ENCODE measurements at places on chromosomes 2 and 18.

DNA sequence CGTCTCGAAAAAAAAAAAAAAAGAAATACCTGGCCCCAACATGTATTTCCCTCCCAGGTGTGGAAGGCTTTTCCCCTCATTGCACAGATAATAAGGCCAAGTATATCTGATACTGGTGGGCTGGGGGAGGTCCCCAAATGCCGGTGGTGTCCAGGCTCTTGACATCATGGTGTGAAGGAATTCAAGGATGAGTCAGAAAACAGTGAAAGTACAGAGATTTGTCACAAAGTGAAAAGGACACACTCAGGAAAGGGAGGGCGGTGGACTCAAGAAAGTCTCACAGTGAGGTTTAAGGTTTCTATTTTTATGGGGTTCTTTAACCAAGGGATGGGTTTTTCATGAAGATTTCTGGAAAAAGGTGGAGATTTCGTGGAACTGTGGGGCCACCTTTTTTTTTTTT is 37.8 kb upstream of the FZD5 start:
- peak; percentile 11 for DNase-seq

DNA sequence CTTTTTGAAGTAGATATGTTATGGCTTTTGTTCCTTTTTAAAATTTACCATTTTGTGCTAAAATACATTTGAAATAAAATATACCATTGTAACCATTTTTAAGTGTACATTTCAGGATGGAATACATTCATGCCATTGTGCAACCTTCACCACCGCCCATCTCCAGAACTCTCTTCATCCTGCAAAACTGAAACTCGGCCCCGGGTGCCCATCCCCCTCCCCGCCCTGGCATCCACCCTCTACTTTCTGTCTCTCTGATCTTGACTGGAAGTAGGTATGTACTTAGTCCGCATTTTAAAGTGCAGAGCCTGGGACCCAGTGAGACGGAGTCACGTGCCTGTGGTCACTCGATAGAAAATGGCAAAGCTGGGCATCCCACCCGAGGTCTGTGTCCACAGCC is 45.6 kb downstream of the DIPK1C start:
- no peak for DNase-seq

DNA sequence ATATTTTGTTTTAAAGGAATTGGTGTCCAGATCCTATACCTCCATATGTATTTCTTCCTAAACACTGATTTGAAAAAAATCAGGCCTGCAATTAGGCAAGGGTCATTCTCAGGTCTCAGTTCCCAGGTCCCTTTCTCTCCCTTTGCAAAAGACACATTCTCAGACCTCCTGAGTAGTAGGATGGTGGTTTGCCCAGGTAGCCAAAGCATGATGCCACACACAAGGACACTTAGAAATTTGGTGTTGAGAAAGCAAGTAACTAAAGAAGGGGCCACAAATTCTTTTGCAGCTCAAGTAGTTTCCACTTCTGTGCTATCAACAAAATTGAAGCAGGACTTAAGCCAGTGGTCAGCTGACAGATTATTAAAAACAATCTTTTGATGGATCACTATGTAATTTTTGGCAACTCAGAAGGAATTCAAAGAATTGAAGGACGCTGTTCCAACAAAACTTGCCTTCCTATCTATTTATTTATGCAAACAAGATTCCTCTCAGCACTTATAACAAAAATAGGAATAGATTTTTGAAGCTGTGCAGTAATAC is 6.6 kb upstream of the MYO5B start:
- no peak for DNase-seq

GRCh38 chr2:232273903-232274643 is 104.5 kb upstream of the ALPP start:
- no peak for DNase-seq

GRCh38 chr18:59052965-59053820 is 86.5 kb upstream of the SEC11C start:
- DNase-seq = no peak

DNA sequence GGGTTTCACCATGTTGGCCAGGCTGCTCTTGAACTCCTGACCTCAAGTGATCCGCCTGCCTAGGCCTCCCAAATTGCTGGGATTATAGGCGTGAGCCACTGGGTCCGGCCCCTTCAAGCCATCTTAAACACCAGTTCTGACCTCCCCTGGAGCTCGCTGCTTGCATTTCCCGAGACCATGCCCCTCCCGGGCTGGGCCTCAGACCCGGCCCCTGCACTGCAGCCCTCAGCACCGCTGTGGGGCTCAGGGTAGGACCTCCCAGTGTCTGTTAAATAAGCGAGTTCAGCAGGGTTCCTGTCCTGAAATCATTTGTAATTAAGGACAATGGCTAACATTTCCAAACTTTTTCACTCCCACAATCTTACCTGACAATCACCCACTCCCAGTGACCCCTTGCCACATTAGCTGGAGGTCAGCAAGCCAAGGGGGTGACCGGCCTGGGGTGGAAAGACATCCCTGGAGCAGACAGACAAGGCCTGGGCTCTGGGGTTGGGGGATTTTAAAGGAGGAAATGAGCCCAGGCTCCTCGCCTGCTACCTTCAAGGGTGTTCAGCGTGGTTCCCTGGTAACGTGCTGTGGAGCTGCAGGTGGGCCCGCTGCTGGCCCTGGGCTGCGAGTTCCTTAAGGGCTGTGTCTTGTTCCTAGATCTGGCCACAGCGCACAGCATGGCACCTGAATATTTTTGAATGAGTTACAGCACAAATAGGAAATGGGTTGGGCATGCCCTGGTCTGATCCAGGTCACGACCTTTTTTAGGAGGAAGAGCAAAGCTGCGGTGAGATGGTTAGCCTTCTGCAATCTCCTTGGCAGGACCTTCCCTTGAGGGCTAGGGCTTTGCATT is 15.1 kb downstream of the CYS1 start:
- no peak for DNase-seq

- DNase-seq = no peak
Measured at GRCh38 chr2:215742021-215742420, 271.3 kb downstream of the MREG start.

DNA sequence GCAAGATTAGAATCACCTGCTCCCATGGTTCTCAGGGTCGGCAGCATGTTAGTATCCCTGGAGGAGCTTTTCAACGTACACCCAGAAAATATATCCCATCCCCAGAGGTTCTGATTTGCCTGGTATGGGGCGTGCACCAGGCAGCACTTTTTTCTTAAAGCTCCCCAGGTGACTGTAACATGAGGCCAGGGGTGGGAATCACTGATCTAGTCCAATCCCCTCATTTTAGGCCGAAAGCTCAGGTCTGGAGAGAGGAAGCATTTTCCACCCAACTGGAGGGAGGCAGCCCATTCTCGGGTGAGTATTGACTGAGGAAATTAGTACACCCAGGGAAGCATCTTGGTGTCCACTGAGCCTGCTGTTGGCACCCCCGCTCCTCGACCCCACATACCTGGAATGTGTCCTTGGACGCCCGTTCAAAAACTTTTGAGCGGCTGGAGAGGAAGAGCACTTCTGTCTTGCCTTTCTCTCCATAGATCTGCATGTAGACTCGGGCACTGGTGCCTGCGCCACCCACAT is 94.3 kb downstream of the LOXHD1 start:
- no peak for DNase-seq

GRCh38 chr2:133586978-133587377 is 18.7 kb upstream of the NCKAP5 start:
- DNase-seq = no peak
